Placental epithelial cell (primary cell): ENCODE measurements at places on chromosomes 2 and 18. TPM values are rescaled to one million over a fixed set of nuclear protein-coding genes. Genes with fewer than 3 reads are reported as not detected.

Gene TMEM247
- total RNA-seq, result not detected in 2 replicates

Gene ERBB4
- total RNA-seq, result not detected in 2 replicates

Gene OLA1
- 64.0 and 90.4 TPM in 2 replicates for total RNA-seq

Gene SULT1C4
- total RNA-seq, result not detected in 2 replicates

Gene OTOF
- total RNA-seq, result not detected in 2 replicates

Gene PTPRN
- under 0.01 and 0.11 TPM in 2 replicates for total RNA-seq

Gene DAPL1
- total RNA-seq, result not detected in 2 replicates

Gene MOGAT1
- not detected in 2 replicates for total RNA-seq

Gene GPAT2
- total RNA-seq, result 1.2 and 14.2 TPM in 2 replicates

Gene C2orf78
- not detected in 2 replicates for total RNA-seq

Gene LBX2
- 1.8 and 7.9 TPM in 2 replicates for total RNA-seq

Gene SGO2
- total RNA-seq, result 3.1 and 4.3 TPM in 2 replicates

Gene DSEL
- 24.3 and 28.7 TPM in 2 replicates for total RNA-seq

Gene PLGLB1
- total RNA-seq, result 1.1 and 1.6 TPM in 2 replicates

Gene DYNAP
- total RNA-seq, result not detected in 2 replicates

Gene TCF7L1
- 0.33 and 5.5 TPM in 2 replicates for total RNA-seq

Gene HDLBP
- total RNA-seq, result 973 and 1,501 TPM in 2 replicates

Gene IL37
- total RNA-seq, result not detected in 2 replicates

Gene GATA6
- total RNA-seq, result 0.11 and 0.39 TPM in 2 replicates

Gene RAD51AP2
- total RNA-seq, result not detected in 2 replicates

Gene IL36B
- total RNA-seq, result not detected in 2 replicates
